Inflammatory macrophage treated with lipopolysaccharide for 4 hours (primary cell): ENCODE measurements at places on chromosomes 2 and 18.

GRCh38 chr2:171921970-171922229, 361 bp upstream of the HAT1 start:
- no peak for DNase-seq

DNA sequence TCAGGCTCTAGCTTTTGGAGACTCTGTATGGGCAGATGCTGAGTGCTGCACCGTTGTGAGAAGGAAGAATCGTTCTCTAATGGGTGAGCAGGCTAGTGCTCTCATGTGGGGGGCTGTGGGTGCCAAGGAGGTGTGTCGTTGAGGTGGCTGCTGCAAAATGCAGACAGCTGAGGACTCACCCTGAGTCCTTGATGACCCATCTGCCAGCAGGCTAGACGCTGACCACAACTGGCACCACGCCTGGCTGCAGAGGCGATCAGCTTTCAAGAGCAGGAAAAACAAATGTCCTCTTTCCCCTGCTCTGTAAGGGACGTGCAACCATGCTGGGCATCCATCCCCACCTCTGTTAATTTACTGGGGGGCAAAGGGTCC, 48.2 kb downstream of the HAUS1 start:
- DNase-seq: no peak

GRCh38 chr18:74139888-74140287, 7.7 kb downstream of the FBXO15 start:
- DNase-seq: peak; percentile 94

GRCh38 chr2:73448856-73449255, 63.2 kb downstream of the ALMS1 start:
- DNase-seq: no peak

DNA sequence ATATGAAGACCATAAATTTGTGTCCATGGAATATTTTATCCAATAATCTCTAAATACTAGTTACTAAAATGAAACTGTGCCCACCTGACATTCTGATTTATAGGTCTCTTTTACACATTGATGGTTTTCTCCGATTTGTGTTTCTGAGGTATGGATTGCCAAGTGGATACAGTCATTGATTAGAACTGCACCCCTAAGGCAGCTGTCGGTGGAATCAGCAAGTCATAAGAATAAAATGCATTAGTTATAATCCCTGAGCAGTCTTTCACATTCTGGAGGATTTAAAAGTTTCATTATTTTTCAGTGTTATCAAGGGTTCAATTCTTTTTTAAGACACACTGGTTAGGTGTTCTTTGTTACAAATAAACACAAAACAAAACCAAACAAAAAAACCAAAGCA, 6.0 kb downstream of the CAVIN2 start:
- DNase-seq: no peak

GRCh38 chr18:75896865-75897264, 469.4 kb upstream of the SMIM21 start:
- no peak for DNase-seq

DNA sequence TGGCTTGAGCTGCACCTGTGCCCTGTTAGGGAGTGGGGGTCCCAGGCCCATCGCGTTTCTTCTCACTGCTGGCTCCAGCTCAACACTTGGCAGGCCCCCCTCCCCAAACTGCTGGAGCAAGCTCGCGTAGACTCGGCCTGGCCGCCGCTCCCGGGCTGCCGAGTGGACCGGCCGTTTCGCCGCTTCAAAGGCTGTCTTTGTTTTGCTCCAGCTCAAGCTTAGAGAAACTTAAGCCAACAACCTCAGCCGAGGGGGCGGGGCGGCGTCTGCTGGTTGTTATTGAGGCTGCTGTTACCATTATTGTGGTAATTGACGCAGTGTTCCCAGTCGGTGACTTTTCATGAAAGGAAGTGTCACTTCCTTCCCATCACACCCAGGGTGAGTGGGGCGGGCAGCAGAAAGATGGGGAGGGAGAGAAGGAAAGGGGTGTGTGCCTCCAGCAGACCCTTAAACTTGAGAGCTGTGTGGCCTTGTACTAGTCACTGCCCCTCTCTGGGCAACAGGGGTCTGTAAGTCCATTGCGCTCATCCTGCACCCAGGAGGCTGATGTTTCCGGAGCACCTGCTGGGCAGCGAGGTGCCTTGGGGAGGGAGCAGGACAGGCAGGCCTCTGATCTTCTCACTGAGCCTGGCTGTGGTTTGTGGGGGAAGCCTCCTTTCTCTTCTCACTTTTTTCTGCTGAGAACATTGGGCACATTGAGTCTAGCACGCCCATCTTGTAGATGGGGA, 2.1 kb downstream of the ARID5A start:
- DNase-seq: peak; percentile 75

DNA sequence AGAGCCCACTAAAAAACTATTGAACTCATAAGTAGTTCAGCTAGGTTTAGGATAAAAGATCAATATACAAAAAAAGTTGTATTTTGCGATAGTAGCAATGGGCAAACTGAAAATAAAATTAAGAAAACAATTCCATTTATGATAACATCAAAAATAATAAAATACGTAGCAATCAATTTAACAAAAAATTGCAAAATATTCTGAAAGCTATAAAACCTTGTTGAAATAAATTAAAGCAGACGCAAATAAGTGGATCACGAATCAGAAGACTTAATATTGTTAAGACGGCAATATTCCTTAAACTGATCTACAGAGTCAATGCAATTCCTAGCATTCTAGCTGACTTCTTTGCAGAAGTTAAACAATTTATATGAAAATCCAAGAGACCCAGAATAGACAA, 24.5 kb downstream of the ABCB11 start:
- no peak for DNase-seq

GRCh38 chr2:9968553-9969497, 17.3 kb downstream of the GRHL1 start:
- DNase-seq: no peak

GRCh38 chr2:20439193-20439475, 7.7 kb upstream of the RHOB start:
- DNase-seq: peak; percentile 49

GRCh38 chr2:8324164-8324856, 357.5 kb upstream of the ID2 start:
- DNase-seq: no peak

GRCh38 chr18:6901286-6901926, 171.9 kb downstream of the ARHGAP28 start:
- DNase-seq: no peak

- DNase-seq: no peak
These were observed 33.3 kb upstream of the SESTD1 start for GRCh38 chr2:179297927-179298326.

GRCh38 chr2:64478502-64479230, 24.7 kb downstream of the LGALSL start:
- no peak for DNase-seq
